ENCODE measurements at places on chromosomes 7 and 10.

DNA sequence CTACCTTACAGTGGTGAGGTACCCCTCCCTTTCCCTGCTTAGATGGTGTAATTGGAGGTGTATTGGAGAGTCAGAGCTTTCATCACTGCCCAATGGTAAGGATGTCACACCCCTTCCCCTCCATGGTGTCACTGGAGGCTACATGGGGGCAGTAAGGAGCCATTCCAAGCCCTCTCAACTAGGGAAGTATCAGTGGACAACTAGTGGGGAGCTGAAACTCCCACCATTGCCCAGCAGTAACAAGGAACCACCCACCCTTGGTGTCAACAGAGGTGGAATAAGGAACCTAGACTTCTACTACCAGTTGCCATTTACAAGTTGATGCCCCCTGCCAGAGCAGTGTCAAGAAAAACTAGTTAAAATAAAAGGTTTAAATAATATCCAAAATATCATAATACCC is 2.8 kb upstream of the HIBADH start:
- DNase-seq = no peak

- no peak for DNase-seq
These were observed 1.5 kb downstream of the ECHDC3 start for GRCh38 chr10:11743461-11744338.

- no peak for DNase-seq
These were observed 84.3 kb downstream of the GALNT17 start for GRCh38 chr7:71216211-71216610.

DNA sequence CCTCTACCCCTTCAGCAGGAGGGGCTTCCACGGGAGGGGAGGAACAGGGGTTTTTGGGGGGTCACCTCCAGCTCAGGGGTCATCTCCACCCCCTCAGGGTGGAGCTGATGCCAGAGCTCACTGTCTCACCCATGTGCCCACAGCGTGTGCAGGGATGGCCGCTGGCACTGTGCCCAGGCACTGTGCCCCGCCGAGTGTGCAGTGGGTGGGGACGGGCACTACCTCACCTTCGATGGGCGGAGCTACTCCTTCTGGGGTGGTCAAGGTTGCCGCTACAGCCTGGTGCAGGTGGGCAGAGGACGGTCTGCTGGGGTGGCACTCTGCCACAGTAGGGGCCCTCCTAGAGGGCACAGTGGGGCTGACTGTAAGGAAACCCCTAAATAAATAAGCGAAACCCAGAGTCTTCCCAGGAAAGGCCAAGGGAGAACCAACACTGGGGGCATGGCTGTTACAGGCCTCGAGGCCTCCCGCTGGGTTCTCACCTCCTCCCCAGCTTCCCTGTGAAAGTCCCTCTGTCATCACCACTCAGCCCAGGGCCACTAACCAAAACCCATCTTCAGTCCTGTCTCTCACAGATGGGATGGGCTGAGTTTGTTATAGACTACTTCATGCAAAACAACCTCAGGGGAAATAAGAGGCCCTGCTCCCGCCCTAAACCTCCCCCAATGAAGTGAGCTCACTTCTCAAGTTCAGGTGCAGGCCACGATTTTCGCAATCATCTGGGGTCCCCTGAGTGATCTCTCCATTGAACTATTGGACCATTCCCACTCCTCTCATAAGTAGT is 7.4 kb upstream of the ZNF467 start:
- no peak for DNase-seq

- DNase-seq = no peak
These were observed 174.1 kb downstream of the AHR start for GRCh38 chr7:17472518-17472917.

DNA sequence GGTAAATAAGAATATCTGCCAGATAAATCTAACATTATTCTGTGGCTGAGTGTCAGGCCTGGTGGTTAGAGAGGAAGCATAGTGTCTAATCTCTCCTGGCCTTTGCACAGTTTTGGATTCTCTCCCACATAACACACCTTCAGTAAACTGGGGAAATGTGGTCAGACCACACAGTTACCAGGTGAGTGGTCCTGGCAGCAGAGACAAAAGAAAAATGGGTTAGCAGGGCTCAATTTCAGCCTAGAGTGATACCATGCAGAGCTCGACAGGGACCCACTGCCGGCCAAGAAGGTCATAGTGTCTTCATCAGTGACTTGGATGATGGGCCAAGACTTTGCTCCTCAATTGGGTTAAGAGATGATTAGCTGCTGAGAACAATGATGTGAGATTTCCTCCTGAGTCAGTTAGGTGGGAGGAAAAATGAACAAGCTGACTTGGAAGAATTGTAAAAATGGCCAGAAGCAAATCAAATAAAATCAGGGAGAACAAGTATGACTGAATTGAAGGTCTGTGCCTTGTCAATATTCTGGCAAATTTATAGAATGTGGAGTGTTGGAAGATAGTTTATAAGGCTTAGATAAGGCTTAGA is 69.2 kb upstream of the EFCAB10 start:
- no peak for DNase-seq

- DNase-seq = no peak
These were observed 24.7 kb downstream of the KNDC1 start for GRCh38 chr10:133184591-133185244.

DNA sequence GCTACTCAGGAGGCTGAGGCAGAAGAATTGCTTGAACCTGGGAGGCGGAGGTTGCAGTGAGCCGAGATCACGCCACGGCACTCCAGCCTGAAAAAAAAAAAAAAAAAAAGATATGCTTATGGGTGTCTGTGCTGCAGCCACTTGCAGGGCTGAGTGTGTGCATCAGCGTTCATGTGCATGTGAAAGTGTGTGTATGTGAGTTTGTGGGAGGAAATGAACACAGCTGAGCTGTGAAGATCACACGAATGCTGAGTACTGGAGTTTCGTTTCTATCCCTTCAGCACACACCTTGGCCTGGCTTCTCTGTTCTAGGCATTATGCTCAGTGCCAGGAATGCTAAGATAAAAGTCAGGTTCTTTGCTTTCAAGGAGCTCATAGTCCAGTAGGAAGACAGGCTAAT is 12.0 kb upstream of the SVOPL start:
- no peak for DNase-seq

GRCh38 chr7:46209611-46210388 is 288.7 kb upstream of the IGFBP3 start:
- DNase-seq = no peak

DNA sequence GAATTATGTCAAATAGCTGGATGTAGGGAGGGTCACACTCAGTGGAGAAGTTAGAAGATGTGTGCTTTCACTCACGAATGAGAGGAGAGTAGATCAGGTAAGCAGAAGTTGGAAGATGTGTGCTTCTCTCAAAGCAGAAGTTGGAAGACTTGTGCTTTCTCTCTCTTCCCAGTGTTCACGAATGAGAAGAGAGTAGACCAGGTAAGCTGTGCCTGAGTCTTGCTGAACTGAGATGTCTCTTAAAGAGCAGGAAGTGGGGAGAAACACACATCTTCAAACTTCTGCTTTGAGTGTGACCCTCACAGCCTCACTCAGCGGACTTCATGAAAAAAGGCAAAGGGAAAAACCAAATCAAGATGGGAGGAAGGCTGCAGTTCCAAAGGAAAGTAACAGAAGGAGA is 7.0 kb upstream of the TMEM243 start:
- no peak for DNase-seq

DNA sequence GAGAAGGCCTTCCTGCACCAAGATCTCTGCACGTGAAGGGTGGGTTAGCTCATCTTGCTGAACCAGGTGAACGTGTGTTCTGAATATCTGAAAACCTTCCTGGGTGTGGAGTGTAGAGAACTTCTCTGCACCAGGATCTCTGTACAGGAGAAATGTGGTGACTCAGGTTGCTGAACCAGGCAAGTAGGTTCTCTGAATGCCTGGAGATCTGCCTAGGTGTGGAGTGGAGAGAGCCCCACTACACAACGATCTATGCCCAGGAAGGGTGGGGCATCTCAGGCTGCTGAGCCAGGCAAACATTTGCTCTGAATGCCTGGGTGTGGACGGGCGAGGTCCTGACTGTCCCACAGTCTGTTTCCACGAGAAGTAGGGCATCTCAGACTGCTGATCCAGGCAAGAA is 1002.3 kb upstream of the KCND2 start:
- no peak for DNase-seq

DNA sequence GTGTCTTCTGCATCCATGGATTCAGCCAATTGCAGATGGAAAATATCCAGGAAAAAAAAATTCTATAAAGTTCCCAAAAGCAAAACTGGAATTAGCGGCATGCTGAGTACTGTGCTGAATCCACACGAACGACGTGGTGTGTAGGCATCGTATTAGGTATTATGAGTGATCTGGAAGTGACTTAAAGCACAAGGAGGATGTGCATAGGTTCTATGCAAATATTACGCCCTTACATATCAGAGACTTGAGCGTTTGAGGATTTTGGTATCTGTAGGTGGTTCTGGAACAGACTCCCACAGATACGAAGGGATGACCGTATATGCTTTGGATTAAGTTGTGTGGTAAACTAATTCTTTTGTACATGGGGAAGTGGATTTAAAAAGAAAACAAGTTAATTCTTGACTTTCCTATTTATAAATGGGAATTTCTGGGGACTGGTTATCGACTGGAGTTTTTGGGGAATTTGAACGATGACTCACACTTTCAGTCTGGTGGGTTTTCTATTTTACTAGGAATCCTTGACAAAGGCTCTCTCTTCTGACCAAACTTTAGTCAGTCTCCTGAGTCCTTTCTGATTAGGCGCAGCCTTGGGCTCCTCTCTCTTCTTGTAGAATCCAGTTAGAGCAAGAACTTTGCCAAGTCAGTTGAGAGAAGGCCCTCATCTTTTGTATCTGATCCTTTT is 5.4 kb upstream of the NUB1 start:
- no peak for DNase-seq

- no peak for DNase-seq
These were observed 204.1 kb downstream of the ZNF365 start for GRCh38 chr10:62578301-62578700.

GRCh38 chr7:112515989-112516388 is 35.2 kb downstream of the LSMEM1 start:
- DNase-seq = no peak

GRCh38 chr7:128167042-128167701 is 73.9 kb upstream of the LEP start:
- peak; percentile 92 for DNase-seq

GRCh38 chr7:10537764-10538163 is 435.9 kb upstream of the PHF14 start:
- no peak for DNase-seq

DNA sequence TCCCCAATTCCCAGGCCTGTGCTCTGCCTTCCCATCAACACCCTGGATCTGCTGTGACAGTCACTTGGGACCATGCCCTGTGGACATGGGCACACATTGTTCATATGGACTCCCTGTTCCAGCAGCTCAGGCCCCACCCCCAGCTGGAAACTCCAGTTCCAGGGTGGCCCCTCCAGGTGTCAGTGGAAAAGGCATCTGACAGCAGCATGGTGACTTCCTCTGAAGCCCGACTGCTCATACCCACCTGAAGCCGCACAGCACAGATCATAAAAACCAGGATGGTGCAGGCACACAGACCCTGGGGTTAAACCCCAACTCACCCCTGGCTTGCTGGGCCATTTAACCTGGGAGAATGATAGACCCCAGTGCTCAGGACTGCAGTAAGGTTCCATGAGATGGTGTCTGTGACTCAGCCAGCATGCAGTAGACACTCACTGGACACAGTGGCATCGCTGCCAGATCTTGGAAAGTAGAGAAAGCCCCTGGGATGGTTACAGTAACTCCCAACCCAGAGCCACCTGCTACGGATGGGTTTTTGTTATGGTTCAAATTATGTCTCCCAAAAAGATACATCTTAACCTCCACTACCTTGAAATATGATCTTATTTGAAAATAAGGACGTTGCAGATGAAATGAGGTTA is 72.6 kb upstream of the NANOS1 start:
- DNase-seq = no peak

- peak; percentile 76 for DNase-seq
These were observed 33.4 kb downstream of the OGDH start for GRCh38 chr7:44639671-44640321.

DNA sequence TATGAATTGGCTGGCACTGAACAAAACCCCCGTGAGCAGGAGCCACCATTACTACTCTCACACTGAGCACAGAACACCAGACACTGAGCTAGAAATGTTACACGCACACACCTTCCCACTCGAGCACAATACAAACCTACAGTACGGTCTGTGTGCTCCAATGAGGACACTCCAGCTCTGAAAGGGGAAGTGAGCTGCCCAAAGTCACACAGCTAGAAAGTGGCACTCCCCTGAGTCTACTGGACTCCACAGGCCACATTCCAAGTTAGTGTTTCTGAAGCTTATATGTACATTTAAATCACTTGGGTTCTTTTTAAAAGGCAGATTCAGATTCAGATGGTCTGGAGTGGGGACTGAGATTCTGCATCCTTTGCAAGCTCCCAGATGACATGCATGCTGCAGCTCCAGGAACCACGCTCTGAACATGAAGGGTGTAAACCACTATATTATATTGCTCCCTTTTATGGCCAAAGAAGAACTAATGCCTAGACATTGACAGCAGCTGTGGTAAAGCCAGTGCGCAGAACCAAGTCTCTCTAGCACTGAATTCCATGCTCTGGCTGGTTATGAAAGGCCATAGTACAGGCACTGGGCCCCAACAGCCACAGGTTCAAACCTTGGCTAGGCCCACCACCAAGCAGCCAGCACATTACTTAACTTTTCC is 77.1 kb downstream of the FRMPD2 start:
- DNase-seq = no peak

GRCh38 chr7:108629651-108630400 is 60.2 kb downstream of the DNAJB9 start:
- peak; percentile 82 for DNase-seq

DNA sequence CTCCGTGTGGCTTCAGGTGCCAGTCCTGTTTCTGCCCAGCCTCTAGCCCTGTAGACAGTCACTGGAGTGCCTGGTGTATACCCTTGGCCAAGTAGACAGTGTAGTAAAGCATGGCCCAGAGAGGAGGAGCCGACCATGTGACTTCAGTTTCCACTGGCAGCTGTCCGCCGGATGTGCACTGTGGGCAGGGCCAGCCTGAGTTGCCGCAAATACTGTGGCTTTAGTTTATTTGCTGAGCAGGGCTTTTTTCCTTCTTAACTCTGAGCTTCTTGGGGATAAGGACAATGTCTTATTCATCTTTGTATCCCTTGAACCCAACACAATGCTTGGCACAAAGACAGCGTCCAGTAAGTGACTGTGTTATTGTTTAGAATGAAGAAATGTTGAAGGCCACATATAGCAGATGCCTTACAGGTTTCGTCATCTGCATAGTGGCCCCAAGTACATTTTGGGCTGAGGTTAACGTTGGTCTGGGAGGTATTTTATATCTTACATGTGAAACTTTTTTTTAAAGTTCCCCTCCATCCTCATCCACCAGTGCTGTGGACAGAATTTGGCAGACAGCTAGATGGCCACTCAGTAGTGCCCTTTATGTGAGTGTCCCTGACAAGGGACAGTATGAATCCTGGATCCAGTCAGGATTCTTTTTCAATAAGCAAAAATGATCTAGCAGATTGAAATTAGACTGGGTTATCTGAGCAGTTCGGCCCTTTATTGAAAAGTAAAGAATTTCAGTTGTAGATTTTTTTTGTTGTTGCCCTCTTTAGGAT is 40.6 kb downstream of the CYP17A1 start:
- no peak for DNase-seq

GRCh38 chr10:81944609-81945008 is 69.6 kb downstream of the NRG3 start:
- no peak for DNase-seq

- no peak for DNase-seq
These were observed 237.5 kb upstream of the MKLN1 start for GRCh38 chr7:131090188-131090587.

GRCh38 chr10:86167762-86168128 is 198.8 kb downstream of the GRID1 start:
- no peak for DNase-seq

GRCh38 chr10:76086761-76087639 is 655.6 kb downstream of the LRMDA start:
- DNase-seq = no peak

Data from cerebellar cortex (tissue), 1 donor.